ENCODE measurements at places on chromosomes 5 and 9. TPM values are rescaled to one million over a fixed set of nuclear protein-coding genes. Genes with fewer than 3 reads are reported as not detected.

DNA sequence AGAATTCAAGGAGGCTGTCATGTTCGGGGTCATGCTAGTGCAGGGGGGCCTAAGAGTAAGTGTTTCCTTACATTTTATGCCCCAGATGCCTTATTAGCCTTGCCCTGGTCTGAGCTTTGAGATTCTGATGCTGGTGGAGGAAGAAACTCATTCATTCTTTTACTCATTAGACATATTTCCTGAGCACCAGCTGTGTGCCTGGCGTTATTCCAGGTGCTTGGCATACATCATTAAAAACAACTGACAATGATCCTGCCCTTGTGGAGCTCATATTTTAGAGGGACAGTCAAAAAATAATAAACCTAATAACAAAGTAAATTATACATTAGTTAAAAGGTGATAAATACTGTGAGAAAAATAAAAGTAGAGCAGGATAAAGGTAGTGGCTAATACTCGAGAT, 138.9 kb upstream of the SGCD start:
- no peak for DNase-seq

HAVCR1 gene
- not detected for polyA plus RNA-seq

DNA sequence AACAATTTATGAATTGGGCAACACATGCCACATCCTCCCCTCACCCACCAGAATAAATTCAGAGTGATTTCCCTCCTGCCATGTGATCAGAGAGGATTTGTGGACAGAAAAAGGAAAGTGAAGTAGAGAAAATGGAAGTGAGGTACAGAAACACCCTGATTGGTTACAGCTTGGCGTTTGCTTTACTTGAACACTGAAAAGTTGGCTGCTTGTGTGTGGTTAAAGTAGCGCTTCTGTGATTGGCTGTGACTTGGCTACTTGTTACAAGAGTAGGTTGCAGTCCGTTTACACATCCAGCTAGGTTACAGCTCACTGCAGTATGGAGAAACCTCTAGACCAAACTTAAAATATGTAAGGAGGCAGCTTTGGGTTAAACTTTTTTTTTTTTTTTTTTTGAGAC, 205.2 kb upstream of the ZNF608 start:
- DNase-seq = no peak

GRCh38 chr5:72871366-72872024, 55.0 kb downstream of the TNPO1 start:
- no peak for DNase-seq

GRCh38 chr5:92313385-92313784, 930.3 kb upstream of the ARRDC3 start:
- DNase-seq = no peak

- no peak for DNase-seq
Measured at GRCh38 chr5:71529682-71530081, 57.5 kb upstream of the MCCC2 start.

IRX1 gene
- 2.4 TPM for polyA plus RNA-seq

SPINK7 gene
- 0.87 TPM for polyA plus RNA-seq
